ENCODE measurements at places on chromosomes 12 and 14.

- no peak for DNase-seq
Observed at GRCh38 chr12:58298803-58299202, 357.4 kb downstream of the ATP23 start.

- no peak for DNase-seq
Observed at GRCh38 chr12:77388445-77389265, 323.3 kb upstream of the E2F7 start.

GRCh38 chr14:55316564-55316963, 45.3 kb downstream of the FBXO34 start:
- no peak for DNase-seq

DNA sequence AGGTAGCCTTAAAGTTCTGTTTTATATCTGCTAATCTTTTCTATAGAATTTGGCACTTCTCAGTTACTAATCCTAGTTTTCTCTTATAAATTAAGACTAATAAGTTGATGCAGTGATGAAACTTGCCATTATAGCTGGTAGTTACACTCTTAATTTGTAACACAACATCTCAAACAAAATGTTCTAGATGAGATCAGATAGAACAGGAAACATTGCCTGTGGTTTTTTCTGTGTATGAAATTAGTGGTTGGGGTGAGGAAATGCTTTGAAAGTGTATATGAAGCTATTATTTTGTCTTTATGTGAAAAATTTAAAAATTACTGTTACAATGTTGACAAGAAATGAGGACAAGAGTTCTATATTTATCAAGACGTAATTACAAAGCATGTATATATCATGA, 91.9 kb downstream of the PCNX1 start:
- no peak for DNase-seq

- no peak for DNase-seq
Observed at GRCh38 chr14:33962016-33962415, 11.1 kb upstream of the EGLN3 start.

DNA sequence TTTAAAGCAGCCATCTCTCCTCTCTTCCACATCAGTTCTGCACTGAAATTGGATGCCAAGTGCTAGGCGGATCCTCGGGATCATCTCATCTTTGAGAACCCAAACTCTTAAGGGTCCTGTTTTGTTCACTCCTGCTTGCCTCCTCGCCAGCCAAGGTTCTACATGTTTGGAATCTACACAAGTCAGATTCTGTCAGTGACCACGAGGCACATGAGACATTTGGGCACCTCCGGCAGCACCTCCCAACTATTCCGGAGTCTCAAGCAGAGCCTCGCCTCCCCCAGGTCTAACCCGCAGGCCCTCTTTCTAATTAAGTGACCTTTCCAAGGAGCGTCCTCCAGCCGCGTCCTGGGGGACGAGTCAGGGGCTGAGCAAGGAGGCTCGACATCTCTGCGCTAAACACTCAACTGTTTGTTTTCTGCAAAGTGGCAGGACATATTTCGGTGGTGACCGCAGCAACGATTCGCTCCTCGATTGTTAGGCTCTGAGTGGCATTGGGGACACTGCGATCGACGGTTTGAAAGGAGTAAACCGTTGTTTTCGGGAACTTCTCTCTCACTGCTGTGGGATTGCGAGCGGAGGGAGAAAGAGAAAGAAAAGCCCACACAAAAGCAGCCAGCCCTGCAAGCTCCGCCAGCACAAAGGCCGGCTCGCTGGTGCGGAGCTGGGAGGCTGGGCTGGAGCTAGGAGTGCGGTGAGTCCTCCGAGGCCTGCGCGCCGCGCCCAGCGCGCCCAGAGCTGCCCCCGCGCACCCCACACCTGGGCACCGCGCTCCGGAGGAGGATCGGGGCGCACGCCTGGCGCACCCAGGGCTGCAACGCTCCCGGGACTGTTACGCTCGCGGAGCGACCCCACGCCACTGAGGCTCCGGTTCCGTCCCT, 640 bp downstream of the ARMH4 start:
- no peak for DNase-seq

- DNase-seq: no peak
Observed at GRCh38 chr12:81296556-81297305, 218.9 kb downstream of the ACSS3 start.

- no peak for DNase-seq
Observed at GRCh38 chr14:81990312-81990761, 456.7 kb upstream of the SEL1L start.

DNA sequence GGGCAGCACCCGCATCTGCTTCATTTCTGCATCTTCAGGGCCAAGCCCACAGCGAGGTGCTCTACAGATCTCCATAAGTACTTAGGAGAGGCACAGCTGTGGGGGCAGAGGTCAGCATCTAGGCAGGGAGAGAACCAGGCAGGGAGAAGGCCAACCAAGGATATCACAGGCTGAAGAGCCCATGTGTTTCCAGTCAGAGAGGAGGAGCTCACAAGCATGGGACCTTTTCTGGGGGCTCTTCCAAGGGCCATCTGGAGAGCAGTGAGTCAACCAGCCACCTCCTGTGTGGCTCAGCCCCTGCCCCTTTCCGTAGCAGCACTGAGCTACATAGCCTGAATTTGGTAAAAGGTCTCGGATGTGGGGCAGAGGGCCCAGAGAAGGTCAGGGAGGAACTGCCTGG, 78.5 kb downstream of the ARL6IP4 start:
- DNase-seq: no peak

DNA sequence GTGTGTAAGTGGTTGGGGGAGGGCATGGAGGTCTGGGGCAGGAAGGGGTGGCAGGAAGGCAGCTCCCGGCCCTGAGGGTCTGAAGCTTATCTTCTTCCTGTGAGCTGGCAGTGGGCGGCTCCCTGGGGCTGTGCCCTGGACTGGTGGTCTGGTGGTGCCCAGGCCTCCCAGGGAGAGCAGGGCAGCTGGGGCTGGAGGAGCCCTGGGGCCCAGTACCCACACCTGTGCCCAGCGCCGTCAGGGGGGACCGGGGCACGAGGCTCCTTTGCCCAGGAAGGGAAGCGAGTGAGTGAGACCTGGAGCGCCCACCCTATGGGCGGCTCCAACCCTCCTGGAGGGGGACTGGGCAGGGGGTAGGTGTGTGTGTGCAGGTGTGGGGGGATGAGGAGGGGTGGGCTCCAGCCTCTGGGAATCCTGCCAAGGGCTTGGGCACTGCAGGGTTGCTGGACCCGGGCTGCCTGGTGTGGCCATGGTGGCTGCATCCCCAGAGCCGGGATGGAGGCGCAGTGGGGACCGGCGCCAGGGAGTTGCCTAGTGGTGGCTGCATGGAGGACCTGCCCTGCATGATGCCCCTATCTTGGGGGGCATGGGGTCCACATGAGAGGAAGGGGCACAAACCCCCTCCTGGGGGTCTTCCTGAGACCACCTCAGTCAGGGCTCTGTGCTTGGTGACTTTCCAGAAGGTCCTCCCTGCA, 353.6 kb downstream of the TMEM121 start:
- no peak for DNase-seq

DNA sequence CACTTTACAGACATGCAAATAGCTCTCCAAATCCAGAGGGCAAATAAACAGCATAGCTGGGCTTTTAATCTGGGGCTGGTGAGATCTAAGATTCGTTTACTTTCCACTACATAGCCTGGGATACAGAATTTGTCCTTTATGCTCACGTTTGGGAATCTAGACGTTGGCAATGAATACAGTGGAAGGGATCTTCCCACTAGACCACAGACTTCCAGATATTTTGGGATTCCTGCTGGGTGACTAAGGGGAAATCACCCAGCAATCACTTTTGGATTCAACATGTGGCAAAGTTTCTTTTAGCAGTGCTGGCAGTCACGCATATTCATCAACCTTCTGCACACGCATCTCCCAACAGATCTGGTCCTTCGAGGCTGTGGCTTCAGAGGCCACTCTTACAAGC, 23.5 kb downstream of the APPL2 start:
- DNase-seq: no peak

DNA sequence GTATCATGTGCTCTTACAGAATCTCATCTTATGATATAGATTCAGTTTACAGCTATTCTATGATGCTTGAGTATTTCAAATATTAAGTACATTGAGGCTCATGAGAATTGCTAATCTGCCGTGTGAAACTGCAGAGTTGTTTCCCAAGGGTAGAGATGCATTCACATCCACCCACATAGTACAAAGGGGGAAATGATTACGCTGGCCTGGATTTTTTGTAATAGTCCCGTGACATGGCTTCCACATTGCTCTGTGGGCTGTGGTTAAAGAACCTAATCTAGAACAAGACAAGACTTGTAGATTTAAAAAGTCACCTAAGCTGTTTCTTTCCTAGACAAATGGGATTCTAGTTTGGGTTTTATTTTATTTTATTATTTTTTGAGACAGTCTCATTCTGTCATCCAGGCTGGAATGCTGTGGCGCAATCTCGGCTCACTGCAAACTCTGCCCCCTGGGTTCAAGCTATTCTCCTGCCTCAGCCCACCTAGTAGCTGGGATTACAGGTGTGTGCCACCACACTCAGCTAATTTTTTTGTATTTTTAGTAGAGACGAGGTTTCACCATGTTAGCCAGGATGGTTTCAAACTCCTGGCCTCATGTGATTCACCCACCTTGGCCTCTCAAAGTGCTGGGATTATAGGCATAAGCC, 13.0 kb upstream of the RIOX1 start:
- DNase-seq: no peak

DNA sequence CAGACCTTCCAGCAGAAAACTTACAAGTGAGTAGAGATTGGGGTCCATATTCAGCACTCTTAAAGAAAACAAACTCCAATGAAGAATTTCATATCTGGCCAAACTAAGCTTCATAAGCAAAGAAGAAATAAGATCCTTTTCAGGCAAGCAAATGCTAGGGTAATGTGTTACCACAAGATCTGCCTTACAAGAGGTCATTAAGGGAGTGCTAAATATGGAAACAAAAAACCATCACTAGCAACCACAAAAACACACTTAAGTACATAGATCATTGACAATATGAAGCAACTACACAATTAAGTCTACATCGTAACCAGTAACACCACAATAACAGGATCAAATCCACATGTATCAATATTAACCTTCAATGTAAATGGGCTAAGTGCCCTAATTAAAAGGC, 47.1 kb upstream of the CLEC14A start:
- no peak for DNase-seq

- DNase-seq: no peak
Observed at GRCh38 chr12:53191096-53191884, 10.6 kb upstream of the CSAD start.

DNA sequence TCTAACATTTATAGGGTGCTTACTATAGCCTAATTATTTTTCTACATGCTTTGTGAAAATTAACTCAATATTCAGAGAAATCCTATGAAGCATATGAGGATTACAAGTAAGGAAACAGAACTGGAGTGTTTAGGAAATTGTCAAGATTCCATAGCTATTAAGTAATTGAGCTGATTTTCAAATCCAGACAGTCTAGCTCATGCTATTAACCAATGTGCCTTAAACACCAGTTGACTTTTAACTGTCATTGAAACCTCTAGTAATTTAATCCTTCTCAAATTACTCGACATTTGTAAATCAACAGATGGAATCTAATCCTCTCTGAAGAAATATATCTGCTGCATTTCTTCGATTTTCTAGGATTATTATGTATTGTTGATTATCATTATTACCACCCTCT, 488.9 kb downstream of the MDGA2 start:
- no peak for DNase-seq

- no peak for DNase-seq
Observed at GRCh38 chr14:51547701-51548100, 104.0 kb upstream of the FRMD6 start.

DNA sequence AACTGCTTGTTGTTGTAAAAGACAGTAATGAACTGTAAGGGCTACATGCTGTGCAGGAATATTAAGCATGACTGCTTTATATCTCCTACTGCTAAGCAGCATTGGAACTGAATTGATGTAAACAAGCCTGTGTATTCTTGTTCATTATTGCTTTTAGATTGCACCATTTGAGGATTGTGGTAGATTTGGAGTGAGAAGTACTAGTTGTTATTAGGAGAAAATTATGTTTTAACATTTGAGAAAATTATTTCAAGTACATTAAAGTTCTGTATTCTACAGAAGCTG, 212.7 kb downstream of the ERC1 start:
- DNase-seq: no peak

DNA sequence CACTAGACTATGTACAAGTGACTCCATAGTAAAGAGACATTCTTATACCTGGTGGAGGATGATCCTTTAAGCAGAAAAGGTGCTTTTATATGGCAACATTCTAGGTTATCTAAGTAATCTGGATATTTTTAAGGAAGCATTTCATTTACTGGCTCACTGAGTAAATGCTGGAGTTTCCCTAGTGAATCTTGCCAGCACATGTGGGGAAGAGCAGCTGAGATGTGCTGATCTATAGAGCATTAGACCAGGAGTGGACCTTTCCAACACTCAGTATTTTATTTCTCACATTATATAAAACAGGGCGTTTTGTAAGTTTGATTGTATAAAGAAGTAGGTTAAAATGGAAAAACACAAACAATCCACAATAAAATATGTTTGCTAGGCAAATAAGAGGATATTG, 478.5 kb downstream of the ATP23 start:
- no peak for DNase-seq

GRCh38 chr14:104016873-104017650, 68.4 kb upstream of the ASPG start:
- DNase-seq: no peak

DNA sequence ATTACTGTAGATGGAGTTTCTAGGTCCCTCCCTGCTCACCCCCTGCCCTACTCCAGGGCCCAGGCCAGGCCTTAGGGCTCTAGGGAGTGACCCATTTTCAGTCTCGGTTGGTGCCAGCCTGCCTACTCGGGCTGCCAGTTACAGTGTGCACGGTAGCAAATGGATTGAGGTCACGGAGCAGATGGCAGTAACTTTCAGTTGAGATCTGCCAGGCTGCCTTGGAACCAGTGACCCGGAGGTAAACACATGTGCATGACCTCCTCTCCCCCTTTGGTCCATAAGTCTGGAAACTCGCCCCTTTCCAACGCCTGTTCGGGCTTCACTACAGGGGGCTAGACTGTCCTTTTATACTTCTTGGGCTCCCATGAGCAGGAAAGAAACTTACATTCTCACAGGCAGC, 139.7 kb upstream of the TBX3 start:
- DNase-seq: no peak

- no peak for DNase-seq
Observed at GRCh38 chr12:54858562-54858961, 4.2 kb downstream of the MUCL1 start.

- DNase-seq: no peak
Observed at GRCh38 chr12:52701281-52701680, 2.0 kb downstream of the KRT77 start.

DNA sequence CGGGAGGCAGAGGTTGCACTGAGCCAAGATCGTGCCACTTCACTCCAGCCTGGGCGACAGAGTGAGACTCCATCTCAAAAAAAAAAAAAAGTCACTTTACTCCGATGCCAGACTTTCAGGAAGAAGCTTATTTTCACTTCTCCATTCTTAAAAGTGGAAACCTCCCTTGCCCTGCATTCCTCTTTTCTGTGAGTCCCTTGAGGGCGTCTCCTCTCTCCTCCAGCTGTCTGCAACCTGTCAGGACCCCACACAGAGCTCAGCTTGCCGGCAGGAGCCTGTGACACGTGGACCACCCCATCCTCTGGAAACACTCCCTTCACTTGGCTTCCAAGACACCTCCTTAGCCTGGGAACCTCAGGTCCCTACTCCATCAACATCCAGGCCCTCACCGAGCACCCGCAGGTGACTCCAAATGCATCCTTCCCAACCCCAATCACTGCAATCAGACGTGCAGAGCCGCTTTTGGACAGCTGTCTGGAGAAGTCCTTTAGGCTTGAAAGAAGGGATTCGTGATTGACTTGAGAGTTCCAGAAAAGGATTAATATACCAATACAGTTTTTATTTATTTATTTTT, 34.3 kb downstream of the SLC15A4 start:
- no peak for DNase-seq
